ENCODE measurements at places on chromosomes 2 and 18.

DNA sequence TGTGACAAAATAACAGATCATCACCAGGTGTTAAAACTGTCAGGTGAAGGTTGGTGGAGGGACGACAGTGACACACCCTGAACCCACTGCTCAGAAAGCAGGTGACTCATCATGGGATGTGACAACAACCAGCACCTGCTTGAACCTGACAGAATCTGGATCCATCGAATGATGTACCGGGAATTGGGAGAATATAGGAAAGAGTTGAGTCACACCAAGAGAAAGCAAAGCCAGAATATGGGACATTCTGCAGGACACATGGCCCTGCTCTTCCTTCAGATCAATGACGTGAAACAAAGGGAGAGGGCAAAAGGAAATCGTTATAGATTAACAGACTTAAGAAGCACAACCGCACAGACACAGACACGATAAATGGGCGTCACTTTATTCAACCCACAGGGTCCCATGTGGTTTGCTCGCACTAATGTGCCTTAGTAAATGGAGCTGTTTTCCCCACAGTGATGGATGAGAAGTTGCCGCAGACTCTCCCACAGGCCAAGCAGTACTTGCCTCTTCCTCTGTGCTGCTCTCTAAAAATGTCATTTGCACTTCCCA, 100.1 kb downstream of the CRACDL start:
- no peak for DNase-seq

DNA sequence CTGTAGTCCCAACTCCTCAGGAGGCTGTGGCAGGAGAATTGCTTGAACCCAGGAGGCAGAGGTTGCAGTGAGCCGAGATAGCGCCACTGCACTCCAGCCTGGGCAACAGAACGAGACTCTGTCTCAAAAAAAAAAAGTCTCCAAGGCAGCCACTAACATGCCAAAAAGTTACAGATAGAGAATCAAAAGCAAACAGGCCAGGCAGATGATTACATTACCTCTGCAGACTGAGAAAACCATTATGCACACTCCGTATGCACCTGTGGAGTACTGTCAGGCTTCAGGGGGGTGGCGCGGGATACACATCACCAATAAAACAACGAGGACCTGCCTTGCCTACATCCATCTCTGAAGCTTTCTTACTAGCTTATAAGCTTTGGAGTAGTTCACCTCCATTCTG, 10.3 kb downstream of the STAM2 start:
- DNase-seq, result no peak

- no peak for DNase-seq
These were observed 56.1 kb downstream of the TNP1 start for GRCh38 chr2:216803791-216804190.

DNA sequence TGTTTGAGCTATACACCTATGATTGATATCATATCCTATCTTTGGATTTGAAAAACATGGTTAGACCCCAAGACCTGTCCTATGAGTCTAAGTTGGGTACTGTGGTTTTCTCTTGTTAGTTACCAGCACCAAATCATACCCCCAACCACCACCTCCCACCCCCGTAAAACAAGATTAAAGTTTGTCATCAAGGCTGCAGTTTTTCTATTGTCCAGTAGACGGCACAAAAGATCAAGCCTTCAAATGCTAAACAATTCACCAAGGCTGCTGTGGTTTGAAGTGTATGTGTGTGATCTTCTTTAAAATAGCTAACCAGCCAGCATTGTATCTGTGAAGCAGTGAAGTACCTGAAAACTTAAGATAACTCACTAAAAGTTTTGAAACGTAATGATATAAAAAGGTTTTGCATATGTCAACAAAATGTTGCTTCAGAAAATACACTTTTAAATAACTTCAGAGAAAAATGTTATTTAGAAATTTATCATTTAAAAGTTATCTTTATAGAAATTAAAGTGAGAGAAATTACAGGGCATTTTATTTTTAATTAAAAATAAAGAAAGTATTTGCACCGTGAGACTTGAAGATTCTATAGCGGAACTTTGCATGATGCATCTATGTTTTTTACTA, 5.8 kb upstream of the MEIS1 start:
- no peak for DNase-seq

GRCh38 chr2:195647302-195647701, 9.7 kb upstream of the SLC39A10 start:
- no peak for DNase-seq

- no peak for DNase-seq
These were observed 10.8 kb downstream of the KHK start for GRCh38 chr2:27097341-27097740.

GRCh38 chr2:233059797-233060500, at the start of gene INPP5D:
Gene INPP5D (plus strand): TSS chr2:233060342. CDS start chr2:233060479, 137 bp downstream.
- peak; percentile 79 for DNase-seq

DNA sequence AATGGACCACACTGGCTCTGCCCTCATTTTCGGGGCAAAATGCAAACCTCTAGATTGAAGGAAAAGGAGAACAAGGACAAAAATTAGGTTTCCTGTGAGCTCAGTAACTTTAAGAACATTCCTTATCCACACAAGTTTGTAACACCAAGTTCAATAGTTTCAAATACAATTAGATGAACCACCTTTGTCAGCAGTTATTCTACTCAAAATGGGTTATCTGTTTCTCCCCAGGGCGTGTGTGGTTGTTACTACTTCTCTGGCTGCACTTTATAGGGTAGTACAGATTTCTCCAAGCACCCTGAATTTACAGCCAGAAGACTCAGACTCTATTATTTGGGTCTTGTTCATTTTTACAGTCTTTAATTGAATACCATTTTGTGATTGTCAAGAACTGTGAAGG, 45.0 kb upstream of the TANK start:
- no peak for DNase-seq

- no peak for DNase-seq
These were observed 493.7 kb upstream of the CDH7 start for GRCh38 chr18:65257149-65257548.
